RPMI7951 (cell line): ENCODE measurements at places on chromosomes 7 and 10. TPM values are rescaled to one million over a fixed set of nuclear protein-coding genes. Genes with fewer than 3 reads are reported as not detected.

The CPA1 gene
- total RNA-seq, result not detected in 2 replicates

The GIMAP8 gene
- 0.12 TPM in 1 of 2 replicates, not detected in the other for total RNA-seq

The SYCE1 gene
- total RNA-seq, result not detected in 2 replicates

The CARD11 gene
- under 0.01 TPM in 1 of 2 replicates, not detected in the other for total RNA-seq

The ZNF425 gene
- total RNA-seq, result 0.48 and 1.3 TPM in 2 replicates

The ACBD5 gene
- total RNA-seq, result 28.2 and 29.1 TPM in 2 replicates

The PILRA gene
- not detected in 2 replicates for total RNA-seq

The LIPJ gene
- under 0.01 and 0.12 TPM in 2 replicates for total RNA-seq

The CADPS2 gene
- 1.4 and 1.5 TPM in 2 replicates for total RNA-seq

The ZNF485 gene
- total RNA-seq, result 4.1 and 5.2 TPM in 2 replicates

The FKBP6 gene
- not detected in 2 replicates for total RNA-seq

The CDCA7L gene
- 65.6 and 66.2 TPM in 2 replicates for total RNA-seq

The SLC29A3 gene
- total RNA-seq, result 0.39 and 1.2 TPM in 2 replicates

The INPP5F gene
- 13.1 and 13.2 TPM in 2 replicates for total RNA-seq

The PIK3CG gene
- 2.0 and 3.2 TPM in 2 replicates for total RNA-seq

The ADAM12 gene
- 34.8 and 38.6 TPM in 2 replicates for total RNA-seq

The LRRC61 gene
- total RNA-seq, result 7.9 and 9.5 TPM in 2 replicates

The MAT1A gene
- total RNA-seq, result not detected in 2 replicates

The XPNPEP1 gene
- 70.7 and 89.2 TPM in 2 replicates for total RNA-seq

The OR6V1 gene
- not detected in 2 replicates for total RNA-seq

The PLA2G12B gene
- total RNA-seq, result not detected in 2 replicates

The NPFFR1 gene
- not detected in 2 replicates for total RNA-seq

The LRRD1 gene
- not detected in 2 replicates for total RNA-seq

The ZNF33A gene
- 7.3 and 7.7 TPM in 2 replicates for total RNA-seq

The SPDYE8 gene
- total RNA-seq, result not detected in 2 replicates

The SFTPD gene
- total RNA-seq, result not detected in 2 replicates

The POLL gene
- 6.2 and 6.6 TPM in 2 replicates for total RNA-seq

The AZGP1 gene
- total RNA-seq, result 2.1 and 2.2 TPM in 2 replicates

The ITPRID1 gene
- not detected in 2 replicates for total RNA-seq

The PDE6C gene
- not detected in 2 replicates for total RNA-seq

The CLDN4 gene
- 0.49 and 1.2 TPM in 2 replicates for total RNA-seq

The LDB3 gene
- not detected in 2 replicates for total RNA-seq

The PRKAG2 gene
- total RNA-seq, result 3.2 and 3.6 TPM in 2 replicates

The PDE1C gene
- total RNA-seq, result 17.5 and 19.1 TPM in 2 replicates

The OR2A5 gene
- total RNA-seq, result not detected in 2 replicates

The PHKG1 gene
- total RNA-seq, result 0.39 and 0.96 TPM in 2 replicates

The ASIC3 gene
- 0.10 and 1.3 TPM in 2 replicates for total RNA-seq

The MYL7 gene
- total RNA-seq, result not detected in 2 replicates

The VDAC2 gene
- total RNA-seq, result 160 and 164 TPM in 2 replicates

The LLCFC1 gene
- not detected in 2 replicates for total RNA-seq

The EFCAB10 gene
- total RNA-seq, result not detected in 2 replicates

The MYO1G gene
- total RNA-seq, result under 0.01 TPM in 1 of 2 replicates, not detected in the other

The ZNF783 gene
- 2.2 and 4.1 TPM in 2 replicates for total RNA-seq

The LIPF gene
- total RNA-seq, result not detected in 2 replicates
